ENCODE measurements at places on chromosomes 12 and 14.

- no peak for DNase-seq
These were observed 5.2 kb upstream of the RILPL2 start for GRCh38 chr12:123441523-123442164.

DNA sequence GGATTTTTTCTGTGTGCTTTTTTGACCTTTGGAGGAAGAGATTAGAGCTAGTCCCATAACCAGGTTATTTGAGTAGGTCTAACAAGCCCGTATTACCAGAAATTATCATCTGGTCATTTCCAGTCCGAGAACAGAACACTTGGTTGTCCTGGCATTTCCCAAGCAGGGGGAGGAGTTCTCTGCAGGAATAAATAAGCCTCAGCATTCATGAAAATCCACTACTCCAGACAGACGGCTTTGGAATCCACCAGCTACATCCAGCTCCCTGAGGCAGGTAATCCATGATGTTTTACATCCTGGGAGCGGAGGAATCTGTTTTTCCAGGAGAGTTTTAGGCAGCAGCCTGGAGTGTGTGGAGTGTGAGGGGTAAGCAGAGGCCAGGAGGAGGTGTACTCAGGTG, at the start of gene SERPINA3:
Gene SERPINA3 (plus strand): TSS at position 218 of the 400 bp plus-strand sequence. CDS start 2,051 bp downstream, outside the sequence.
- no peak for DNase-seq

DNA sequence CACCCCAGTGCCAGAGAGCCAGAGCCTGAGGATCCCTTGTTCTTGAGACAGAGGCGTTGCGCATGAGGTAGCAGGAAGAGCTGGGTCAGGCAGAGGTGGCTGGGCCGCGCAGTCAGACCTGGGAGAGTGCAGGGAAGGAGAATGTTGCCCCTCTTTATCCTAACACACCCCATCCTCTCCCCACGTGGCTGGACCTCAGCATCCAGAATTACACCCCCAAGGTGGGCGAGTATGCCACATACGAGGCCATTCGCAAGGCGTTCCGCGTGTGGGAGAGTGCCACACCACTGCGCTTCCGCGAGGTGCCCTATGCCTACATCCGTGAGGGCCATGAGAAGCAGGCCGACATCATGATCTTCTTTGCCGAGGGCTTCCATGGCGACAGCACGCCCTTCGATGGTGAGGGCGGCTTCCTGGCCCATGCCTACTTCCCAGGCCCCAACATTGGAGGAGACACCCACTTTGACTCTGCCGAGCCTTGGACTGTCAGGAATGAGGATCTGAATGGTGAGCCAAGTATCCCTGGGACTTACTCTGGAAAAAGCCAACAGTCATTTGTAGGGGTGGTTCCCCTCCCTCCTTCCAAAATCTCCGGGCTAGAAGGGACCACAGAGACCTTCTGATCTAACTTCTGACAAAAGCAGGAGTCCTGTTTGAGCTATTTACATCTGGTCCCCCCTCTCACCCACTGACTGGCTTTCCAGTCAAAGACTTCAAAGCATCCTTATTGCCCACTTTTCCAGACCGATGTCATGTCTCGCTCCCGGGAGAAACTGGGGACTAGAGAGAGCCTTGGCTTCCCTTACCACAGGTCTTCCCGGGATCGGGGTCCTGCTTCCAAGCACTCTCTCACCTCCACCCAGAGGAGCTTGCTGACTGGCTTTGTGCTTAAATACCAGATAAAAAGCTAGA, 6.1 kb downstream of the MMP14 start:
- no peak for DNase-seq

DNA sequence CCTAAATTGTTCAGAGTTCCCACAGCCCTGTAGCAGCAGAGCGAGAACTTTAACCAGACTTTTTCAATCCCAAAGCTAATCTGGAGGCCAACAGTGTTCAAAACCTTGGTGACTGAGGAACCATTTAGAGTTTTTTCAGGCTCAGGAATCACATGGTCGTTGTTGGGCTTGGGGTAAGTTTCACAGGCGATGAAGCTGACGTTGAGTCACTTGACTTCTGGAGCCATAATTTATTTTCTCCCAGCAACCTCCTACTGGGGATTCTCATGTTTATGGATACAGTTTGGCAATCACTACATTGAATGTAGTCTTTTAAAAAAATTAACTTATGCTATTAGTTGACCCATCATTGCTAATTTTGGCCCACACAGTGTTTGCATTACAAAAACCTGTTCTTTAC, 34.5 kb downstream of the SSPN start:
- DNase-seq = no peak

DNA sequence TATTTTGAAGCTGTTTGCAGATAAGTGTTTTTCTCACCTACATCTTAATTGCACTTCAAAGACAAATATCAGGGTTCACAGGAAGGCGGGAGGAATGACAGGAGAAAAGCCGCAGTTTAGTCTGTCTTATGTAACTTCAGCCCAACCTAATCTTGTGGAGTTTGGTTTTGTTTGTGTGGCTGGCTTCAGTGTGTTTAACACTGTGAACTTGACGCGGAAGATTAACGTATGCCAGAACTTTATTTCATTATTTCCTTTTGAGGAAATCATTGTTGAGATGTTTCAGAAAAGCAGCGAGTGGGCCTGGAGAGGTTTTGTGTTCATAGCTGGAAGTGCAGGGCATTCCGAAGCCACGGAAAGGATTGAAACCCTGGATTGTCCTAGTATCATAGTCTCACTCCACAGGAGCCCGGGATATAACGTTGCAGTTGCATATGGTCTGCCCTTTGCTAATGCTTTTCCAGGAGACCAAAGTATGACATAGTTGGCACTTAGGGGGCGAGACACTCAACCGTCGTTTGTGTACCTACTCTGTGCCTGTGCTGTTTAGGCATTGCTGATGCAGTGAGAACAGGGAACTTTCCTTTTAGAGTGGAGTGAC, 2.0 kb downstream of the PELI2 start:
- no peak for DNase-seq

- peak; percentile 59 for DNase-seq
These were observed 61.3 kb downstream of the C14orf132 start for GRCh38 chr14:96100161-96101064.

- no peak for DNase-seq
These were observed 45.1 kb upstream of the MEG3 start for GRCh38 chr14:100780646-100781355.

GRCh38 chr14:71143381-71144290, 236.4 kb downstream of the PCNX1 start:
- peak; percentile 24 for DNase-seq

DNA sequence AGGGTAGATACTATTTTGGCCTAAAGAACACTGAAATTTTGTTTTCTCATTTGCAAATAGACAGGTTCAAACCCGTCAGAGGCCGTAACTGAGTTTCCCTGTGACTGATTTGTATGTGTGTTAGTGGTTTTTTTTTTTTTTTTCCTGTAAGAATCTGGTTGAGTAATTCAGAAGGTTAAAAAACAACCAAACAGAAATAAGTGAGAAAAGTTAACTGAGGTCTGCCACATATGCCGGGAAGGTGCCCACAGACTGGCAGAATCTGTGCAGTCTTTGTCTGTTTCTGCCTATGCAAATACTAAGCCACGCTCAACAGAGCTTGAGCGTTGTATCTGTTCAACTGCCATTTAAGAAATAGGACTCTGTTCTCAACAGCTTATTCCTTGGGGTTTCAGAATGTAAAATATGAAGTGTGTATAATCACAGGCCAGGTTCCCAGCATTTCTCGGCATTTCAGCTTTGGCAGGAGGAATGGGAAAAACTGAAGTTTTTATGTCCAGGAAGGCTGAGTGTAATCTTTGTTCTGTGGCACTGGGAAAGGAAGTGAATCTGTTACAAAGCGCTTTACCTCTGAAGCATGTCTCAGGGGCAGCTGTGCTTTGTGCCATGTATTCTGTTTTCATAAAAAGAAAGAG, 181.9 kb downstream of the PRKCH start:
- DNase-seq = peak; percentile 73

DNA sequence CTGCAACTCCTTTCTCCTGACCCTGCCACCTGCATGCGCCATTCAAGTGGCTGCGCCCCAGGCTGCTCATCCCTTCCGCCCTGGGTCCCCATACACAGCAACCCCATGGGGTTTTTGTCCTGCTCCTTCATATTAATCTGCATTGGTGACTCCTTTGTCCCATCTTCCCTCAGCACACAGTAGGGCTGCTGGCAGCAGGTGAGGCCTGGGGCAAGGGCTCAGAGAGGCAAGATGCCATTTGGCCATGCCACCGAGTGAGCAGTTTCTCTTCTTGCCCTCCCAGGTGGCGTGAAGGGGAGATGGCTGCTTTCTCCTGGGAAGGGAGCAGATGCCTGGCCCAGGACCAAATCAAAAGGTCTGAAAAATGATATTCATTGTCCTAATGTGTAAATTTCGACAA, 9.1 kb downstream of the RTL1 start:
- DNase-seq = no peak

GRCh38 chr12:69204191-69204590, 35.2 kb upstream of the CPSF6 start:
- DNase-seq = no peak

DNA sequence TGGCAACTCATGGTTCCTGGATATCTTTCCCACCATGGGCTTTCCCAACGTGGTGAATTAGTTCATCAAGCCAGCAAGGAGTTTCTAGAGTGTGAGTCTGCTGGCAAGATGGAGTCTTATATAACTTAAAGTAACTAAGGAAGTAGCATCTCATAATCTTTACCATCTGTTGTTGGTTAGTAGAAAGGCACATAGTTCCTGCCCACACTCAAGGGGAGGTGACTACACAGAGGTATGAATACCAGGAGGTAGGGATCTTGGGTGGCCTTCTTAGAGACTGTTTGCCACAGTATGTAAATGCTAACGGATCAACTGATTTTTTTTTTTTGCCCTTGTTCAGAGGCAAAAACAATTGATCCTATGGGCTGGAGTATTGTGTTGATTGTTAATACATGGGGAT, 446.9 kb downstream of the ATP23 start:
- DNase-seq = no peak

DNA sequence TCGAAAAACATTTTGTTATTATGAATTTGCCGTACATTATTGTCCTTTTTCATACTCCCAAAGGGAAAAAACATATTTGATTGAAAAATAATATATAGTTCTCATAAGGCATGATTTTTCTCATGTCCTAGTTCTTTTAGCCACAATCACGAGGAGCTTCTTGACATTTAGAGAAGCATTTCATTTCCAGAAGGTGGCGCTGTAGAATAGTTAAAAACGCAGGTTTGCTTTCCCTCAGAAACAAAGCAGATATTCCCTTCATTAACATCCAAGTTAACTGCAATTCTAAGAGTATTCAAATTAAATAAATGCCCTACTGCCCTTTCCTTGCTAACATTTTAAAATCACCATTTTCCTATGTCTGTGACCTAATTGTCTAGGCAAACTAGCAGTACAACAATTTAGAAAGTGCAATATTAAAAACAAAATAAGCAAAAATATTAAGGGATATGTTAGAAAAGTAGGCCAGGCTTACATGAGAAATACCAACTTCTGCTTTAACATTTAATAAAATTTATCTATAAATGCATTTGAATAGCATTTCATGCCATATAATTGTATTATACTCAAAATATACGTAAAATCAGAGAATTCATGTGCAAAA, 10.9 kb upstream of the PIK3C2G start:
- DNase-seq = no peak

GRCh38 chr12:101878243-101878821, 952 bp downstream of the DRAM1 start:
- no peak for DNase-seq

- no peak for DNase-seq
These were observed 113.5 kb upstream of the VASH1 start for GRCh38 chr14:76647697-76648298.

DNA sequence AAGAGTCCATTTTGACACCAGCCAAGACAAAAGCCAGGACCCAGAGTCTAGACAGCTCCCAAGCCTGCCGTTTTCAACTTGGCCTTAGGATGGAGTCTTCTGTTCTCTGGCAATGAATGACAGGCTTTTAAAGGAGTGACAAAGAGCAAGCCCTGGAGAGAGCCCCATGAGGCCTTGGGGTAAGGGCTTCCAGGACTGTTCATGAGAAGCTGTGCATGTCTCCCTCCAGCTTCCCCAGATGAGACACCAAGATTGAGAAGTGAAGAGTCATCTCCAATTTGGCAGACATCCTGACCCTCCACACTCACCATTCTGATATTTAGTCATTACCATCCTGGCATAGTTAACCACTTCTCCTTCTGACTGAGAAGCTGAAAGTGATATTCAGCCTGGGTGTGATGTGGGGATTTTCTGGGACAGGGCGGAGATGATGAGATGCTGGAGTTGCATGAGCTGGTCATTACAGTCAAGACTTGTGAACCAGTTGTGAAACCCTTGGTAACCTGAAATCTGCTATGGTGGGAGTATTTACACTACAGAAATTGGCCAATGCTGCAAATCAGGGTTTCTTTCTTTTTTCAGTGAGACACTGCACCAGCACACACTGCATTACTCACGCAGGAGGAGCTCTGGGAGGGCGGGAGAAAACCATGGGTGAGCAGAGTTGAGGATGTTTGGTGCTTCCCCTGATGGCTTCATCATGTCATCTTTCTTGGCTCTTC, 77.8 kb downstream of the VCPKMT start:
- DNase-seq = peak; percentile 83

- DNase-seq = no peak
These were observed 23.7 kb downstream of the VDR start for GRCh38 chr12:47881051-47881450.

GRCh38 chr14:73142216-73142615, 5.9 kb downstream of the PSEN1 start:
- DNase-seq = no peak

DNA sequence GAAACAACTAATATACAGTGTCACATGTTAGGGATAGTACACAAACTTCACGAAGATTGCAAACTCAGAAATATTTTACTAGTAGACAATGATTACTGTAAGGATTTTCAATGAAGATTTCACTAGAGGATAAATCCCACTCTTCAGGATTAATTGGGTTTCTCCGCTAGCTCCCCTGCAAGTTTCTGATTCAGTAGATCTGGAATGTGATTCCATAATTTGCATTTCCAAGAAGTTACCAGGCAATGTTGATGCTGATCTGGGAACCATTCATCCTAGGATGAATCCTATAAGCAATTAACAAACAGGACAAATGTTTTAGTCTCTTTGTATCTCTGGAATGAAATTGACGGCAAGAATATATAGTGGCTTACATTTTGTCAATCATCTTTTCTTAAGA, 272.4 kb downstream of the ALX1 start:
- no peak for DNase-seq

- DNase-seq = no peak
These were observed 9.1 kb upstream of the KIF21A start for GRCh38 chr12:39451977-39452376.

DNA sequence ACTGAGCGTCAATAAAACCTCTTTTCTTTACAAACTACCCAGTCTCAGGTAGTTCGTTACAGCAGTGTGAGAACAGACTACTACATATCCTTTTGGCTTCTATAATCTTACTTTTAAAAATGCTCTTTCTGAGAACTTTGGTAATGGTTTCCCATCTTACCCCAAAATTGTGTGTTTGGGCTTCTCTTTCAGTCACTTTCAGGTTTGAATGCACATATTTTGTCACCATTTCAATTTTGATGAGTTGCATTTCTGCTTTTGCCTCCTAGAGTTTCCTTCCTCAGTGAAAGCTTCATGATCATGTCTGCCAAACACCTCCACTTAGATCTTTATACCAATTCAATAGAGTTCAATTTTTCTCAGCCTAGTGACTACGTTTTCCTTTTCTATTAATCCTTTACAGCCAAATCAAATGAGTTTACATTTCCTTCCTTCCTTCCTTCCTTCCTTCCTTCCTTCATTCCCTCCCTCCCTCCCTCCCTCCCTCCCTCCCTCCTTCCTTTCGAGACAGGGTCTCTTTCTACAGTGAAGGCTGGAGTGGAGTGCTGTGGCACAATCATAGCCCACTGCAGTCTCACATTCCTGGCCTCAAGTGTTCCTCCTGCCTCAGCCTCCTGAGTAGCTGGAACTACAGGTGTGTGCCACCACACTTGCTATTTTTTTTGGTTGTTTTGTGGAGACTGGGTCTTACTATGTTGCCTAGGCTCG, 124.9 kb downstream of the BCAT1 start:
- DNase-seq = no peak

- no peak for DNase-seq
These were observed 42.5 kb downstream of the LRP6 start for GRCh38 chr12:12224240-12224940.

Measured in CD4-positive, alpha-beta T cell treated with Interleukin-15 for 1 hour (primary cell).